ENCODE measurements at places on chromosomes 5 and 9.

- DNase-seq = no peak
Measured at GRCh38 chr9:124215368-124215910, 42.3 kb upstream of the NEK6 start.

- DNase-seq = no peak
Measured at GRCh38 chr5:96111080-96111756, 149.6 kb upstream of the ELL2 start.

DNA sequence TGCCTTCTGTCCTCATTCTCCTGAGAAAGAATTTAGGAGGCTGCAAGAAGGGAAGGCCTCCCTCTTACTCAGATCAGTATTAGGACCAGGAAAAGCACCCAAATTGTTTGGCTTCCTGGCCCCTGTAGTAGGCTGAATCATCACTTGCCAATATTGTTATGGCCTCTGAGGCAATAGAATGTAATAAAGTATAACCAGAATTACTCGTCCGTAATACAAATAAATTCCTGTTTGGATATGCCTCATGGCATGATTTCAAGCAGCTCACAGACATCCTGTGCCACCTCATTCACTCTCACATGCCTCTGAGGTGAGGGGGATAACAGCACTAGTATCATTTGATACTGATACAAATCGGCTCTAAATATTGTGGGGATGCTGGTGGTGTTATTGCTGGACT, 427.3 kb downstream of the ISL1 start:
- no peak for DNase-seq

- DNase-seq = peak; percentile 76
Measured at GRCh38 chr9:115234094-115234493, 116.1 kb upstream of the TNC start.

DNA sequence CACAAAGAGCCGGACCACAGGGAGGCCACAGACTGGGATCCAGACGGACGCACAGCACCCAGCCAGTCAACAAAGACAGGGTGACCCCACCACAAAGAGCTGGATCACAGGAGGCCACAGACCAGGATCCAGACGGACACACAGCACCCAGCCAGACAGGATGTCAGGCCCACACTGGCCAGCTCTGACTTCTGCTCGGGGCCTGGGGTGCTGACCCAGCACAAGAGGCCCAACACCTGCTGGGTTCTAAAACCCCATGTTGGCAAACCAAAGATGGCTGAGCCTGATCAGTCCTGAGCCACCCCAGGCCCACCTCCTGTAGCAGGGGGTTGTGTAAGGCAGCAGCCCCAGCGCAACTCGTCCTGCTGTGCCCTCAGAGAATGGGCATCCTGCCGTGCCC, 5.2 kb upstream of the DPH7 start:
- no peak for DNase-seq

DNA sequence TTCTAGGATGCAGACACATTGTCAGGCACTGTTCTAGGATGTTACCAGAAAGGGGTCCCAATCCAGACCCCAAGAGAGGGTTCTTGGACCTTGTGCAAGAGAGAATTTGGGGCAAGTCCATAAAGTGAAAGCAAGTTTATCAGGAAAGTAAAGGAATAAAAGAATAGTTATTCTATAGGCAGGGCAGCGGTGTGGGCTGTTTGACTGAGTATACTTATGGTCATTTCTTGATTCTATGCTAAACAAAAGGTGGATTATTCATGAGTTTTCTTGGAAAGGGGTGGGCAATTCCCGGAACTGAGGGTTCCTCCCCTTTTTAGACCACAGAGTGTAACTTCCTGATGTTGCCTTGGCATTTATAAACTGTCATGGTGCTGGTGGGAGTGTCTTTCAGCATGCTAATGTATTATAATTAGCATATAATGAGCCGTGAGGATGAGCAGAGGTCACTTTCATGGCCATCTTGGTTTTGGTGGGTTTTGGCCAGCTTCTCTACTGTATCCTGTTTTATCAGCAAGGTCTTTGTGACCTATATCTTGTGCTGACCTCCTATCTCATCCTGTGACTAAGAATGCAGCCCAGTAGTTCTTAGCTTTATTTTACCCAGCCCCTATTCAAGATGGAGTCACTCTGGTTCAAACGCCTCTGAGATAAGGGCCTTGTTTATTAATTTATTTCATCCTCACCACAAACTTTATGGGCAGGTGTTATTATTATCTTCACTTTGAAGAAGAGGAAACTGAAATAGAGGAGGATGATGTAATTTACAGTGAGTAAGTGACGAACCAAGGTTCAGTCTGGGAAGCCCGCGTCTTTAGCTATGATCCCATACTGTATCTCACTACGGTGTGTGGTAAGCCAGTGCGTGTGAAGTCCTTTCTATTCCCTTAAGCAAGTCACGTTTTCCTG, 186.0 kb upstream of the KLF4 start:
- DNase-seq = no peak

- no peak for DNase-seq
Measured at GRCh38 chr9:95022657-95023056, 294.9 kb downstream of the FANCC start.

DNA sequence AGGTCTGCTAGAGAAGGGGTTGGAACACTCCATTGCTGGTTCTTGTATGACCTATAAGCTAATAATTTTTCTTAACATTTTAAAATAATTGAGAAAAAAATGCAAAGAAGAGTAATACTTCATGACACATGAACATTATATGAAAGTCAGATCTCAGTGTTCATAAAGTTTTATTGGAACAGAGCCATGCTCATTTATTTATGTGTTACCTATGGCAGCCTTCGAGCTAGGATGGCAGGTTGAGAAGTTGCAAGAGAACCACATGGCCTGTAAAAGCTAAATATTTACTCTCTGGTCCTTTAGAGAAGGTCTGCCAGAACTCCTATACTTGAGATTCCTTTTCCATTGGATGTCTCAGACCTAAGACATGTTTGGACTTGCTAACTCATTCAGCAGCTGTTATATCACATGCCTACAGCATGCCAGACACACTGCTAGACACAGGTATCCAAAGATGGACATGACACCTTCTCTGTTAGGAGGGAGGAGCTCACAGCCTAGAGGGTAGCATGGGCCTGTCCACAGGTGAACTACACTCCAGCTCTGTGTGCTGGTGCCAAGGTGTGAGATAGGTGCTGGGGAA, 304.3 kb downstream of the ARHGAP26 start:
- no peak for DNase-seq

GRCh38 chr9:135272608-135273007, 185.1 kb downstream of the OLFM1 start:
- DNase-seq = no peak

- no peak for DNase-seq
Measured at GRCh38 chr5:171739271-171739670, 46.3 kb upstream of the SMIM23 start.

DNA sequence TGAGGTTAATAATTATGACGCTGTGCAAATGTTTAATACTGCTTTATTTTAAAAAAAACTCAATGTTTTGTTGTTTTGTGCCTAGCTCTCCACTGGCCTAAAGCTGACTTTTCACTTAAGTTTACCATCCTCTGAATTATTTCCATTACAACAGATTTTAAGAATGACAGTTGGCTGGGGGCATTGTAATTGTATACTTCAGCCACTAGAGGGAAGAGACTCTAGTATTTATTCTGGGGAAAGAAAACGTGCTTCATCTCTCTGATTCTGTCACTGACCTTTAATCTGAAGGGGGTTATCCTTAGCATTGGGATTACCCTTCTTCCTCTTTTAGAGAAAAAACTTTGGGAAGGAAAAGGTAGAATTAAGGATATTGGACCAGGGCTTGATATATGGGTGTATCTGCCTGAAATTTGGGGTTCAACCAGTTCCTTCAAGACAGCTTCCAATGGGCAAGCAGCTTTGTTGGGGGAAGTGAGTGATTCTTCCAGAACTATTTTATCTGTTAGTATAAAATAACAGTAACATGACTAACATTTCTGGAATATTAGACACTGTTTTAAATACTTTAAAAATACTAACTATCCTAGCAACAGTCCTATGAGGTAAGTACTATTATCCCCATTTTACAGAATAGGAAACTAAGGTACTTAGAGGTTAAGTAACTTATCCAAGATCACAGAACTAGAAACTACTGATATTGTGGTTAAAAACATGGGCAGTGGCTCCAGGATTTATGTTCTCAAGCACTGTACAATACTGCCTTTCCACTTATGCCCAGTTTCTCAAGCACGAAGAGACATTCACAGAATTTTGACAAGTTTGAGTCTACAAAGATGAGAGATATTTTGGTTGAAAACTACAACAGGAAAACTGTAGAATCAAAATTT, 208.4 kb downstream of the CD180 start:
- DNase-seq = no peak

GRCh38 chr9:113754739-113755138, 121.4 kb upstream of the ZNF618 start:
- no peak for DNase-seq

- DNase-seq = no peak
Measured at GRCh38 chr5:36778336-36778735, 98.2 kb upstream of the NIPBL start.
